Right renal cortex interstitium (tissue), 3 donors: ENCODE measurements at places on chromosomes 4 and X. TPM values are rescaled to one million over a fixed set of nuclear protein-coding genes. Genes with fewer than 3 reads are reported as not detected.

TCEAL1 gene
- 32.2 TPM for polyA plus RNA-seq

DNA sequence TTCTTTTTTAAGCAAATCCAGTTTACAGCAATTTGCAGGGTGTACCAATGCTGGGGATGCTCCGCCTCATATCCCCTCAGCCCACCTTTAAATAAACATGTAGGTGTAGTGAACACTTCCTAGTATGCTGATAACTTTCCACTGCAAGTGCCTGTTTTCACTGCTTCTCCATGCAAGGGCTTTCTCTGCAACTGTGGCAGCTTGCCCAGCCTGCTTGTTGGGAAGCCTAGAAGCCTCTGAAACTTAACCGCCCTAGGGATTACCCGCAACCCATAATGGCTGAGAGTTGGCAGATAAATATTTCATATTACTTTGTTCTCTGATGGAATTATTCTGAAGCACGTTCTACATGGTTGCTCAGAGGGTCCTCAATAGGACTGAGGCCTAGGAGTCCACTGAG is 253.7 kb upstream of the DDX53 start:
- DNase-seq: no peak

GPR173 gene
- 13.1 TPM for polyA plus RNA-seq

- DNase-seq: no peak
Measured at GRCh38 chr4:53956454-53956853, 108.0 kb downstream of the CHIC2 start.

- no peak for DNase-seq
Measured at GRCh38 chr4:142614621-142615323, 231.3 kb downstream of the INPP4B start.
